ENCODE measurements at places on chromosomes 7 and 10.
A peak's percentile ranks its signal among the peaks of the same experiment; 100 is the strongest.

- no peak for DNase-seq
These were observed 163.8 kb downstream of the ELMO1 start for GRCh38 chr7:37284805-37285231.

GRCh38 chr7:2037808-2038522 lies 194.8 kb downstream of the MAD1L1 start:
- no peak for DNase-seq

DNA sequence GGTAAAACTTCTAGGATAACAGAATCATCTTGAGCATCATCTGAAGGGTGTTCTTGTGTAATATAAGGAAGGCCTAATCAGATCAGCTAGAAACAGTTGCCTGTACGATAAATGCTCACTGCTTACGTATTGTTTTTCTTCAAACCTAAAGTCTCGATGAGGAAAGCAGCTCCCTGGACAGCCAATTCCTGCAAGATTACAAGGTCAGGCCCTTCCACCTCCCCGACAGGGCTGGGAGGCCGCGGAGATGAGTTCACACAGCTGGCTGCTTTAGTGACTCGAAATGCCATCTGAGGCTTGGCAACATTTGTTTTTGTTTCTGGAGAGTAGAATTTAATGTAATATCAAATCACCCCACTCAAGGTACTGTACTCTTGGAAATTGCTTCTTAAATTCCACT lies 95.1 kb upstream of the PFKP start:
- no peak for DNase-seq

GRCh38 chr10:6562221-6562620 lies 17.9 kb downstream of the PRKCQ start:
- DNase-seq, result no peak

DNA sequence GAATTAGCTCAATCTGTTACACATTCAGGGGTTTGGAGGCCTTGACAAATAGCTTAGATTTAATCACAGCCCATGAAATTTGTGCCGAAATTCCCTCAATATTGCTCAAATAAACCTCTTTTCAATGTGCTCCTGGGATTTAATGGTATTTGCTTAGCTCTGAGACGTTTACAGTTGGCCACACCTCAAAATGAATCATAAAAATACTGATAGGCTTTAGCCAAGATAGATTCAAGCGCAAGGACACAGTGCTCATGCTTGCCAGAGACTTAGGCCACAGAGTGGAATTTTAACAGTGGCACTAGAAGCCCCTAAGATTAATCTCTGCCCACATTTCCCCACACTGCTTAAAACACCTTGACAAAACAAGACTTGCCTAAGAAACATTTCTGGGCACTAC lies 2.3 kb upstream of the SEMA3C start:
- no peak for DNase-seq

DNA sequence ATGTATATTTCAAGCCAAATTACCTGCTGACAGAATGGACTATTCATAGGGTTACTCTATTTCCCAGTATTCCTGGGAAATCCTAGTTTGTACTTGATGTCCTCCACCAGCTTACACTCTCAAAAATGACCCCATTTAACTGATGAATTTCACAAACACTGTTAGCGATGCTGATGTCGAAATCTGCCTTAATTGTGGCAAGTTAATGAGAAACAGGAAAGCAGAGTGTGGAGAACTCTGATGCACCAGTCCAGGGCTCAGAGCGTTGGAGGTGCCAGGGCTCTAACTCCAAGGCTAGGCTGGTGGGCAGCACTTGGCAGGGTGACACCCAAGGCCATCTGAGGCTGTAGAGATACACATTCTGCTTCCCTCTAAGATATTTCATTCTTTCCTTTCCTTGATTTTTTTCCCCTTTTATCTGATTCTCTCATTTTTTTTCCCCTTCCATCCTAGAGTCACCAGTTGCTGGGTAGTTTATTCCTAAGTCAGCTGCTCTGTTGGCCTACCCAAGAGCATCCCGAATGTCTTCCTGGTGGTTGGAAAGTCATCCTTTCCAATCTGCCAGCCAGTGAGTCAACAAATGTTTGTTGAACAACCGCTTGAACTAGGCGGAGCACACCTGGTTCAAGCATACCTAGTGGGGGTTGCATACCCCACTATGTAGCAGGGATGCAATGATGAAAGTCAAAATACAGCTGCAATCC lies 525.0 kb upstream of the NRP1 start:
- DNase-seq, result no peak

- DNase-seq, result no peak
These were observed 46.3 kb downstream of the PHYHIPL start for GRCh38 chr10:59222788-59223187.

DNA sequence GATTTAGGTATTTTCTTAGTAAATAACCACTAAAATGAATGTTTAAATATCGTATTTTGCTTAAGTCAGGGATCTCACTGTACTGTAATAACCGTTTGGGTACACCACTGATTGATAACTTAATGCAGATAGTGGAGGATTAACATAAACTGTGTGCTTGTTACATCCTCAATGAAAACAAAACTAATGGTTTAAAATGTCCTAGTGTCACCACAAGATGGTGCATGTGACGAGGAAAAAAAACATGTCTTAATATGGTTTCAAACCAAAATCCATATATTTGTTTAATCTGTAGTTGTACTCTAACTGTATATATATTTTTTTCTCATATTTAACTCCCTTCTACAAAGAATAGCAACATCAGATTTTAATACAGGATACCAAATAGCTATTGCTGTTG lies 19.2 kb downstream of the ARMC10 start:
- no peak for DNase-seq

DNA sequence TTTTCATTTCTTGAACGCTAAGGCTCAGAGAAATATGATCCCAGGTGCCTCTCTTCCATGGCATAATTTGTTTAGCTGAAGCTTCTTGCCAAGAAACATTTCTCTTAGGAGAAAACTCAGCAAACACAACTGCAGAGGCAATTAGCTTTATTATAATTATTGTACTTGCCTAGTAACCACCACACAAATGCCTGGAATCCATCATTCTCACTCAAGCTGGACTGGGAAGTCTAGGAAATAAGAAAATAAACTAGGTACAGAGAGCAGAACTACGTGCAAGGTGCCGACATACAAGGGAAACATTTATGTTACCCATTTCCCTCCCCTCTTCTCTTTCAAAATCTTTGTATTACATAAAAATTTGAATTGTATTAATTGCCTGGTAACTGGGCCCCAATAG lies 15.1 kb downstream of the SLC35B4 start:
- no peak for DNase-seq

- DNase-seq, result no peak
These were observed 9.4 kb upstream of the HILPDA start for GRCh38 chr7:128446306-128446705.

GRCh38 chr10:3701491-3701890 lies 83.5 kb downstream of the KLF6 start:
- DNase-seq, result no peak

- DNase-seq, result no peak
These were observed 82.5 kb upstream of the CREB5 start for GRCh38 chr7:28329661-28330363.

- DNase-seq, result no peak
These were observed 113.5 kb upstream of the NEBL start for GRCh38 chr10:21010615-21011014.

GRCh38 chr10:12681252-12681651 lies 320.3 kb downstream of the CCDC3 start:
- DNase-seq, result no peak

- no peak for DNase-seq
These were observed 110.5 kb upstream of the KCTD7 start for GRCh38 chr7:66518151-66518691.

- DNase-seq, result no peak
These were observed 63.8 kb downstream of the ALOX5 start for GRCh38 chr10:45437587-45438465.

GRCh38 chr10:111379534-111380187 lies 302.8 kb downstream of the ADRA2A start:
- DNase-seq, result no peak

DNA sequence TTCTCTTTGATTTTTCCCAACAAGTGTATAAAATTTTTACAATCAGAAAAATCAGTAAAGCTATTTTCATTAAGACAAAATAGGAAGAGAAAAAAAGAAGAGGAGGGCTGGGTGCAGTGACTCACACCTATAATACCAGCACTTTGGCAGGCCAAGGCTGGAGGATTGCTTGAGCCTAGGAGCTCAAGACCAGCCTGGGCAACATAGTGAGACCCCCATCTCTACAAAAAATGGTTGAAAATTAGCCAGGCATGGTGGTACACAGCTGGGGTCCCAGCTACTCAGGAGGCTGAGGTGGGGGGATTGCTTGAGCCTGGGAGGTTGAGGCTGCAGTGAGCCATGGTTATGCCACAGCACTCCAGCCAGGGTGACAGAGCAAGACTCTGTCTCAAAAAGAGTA lies 172.3 kb downstream of the AKR1D1 start:
- no peak for DNase-seq

- DNase-seq, result no peak
These were observed 113.7 kb upstream of the ADARB2 start for GRCh38 chr10:1850971-1851527.

GRCh38 chr10:95254629-95255028 lies 36.2 kb downstream of the PDLIM1 start:
- no peak for DNase-seq

- DNase-seq, result no peak
These were observed 292.0 kb downstream of the LRMDA start for GRCh38 chr10:75723319-75723980.

DNA sequence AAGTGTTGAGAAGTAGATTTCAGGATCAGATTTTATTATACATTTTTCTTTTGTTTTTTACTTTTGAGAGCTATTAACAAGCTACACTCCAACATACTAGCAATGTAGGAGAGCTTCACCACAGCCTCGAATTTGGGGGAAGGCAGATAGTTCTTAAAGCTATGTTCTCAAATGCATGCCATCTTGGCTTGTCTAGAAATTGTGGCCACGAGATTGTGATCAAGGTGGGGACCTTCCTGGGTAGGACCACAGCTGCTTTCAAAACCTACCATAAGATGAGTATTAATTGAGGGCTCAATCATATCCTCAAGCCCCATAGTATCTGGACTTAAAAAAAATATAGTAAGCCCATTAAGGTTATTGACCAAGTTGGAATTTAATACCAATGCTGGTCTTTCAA lies 27.9 kb upstream of the JAZF1 start:
- no peak for DNase-seq

- DNase-seq, result no peak
These were observed 175.3 kb downstream of the JAZF1 start for GRCh38 chr7:28005075-28005846.

DNA sequence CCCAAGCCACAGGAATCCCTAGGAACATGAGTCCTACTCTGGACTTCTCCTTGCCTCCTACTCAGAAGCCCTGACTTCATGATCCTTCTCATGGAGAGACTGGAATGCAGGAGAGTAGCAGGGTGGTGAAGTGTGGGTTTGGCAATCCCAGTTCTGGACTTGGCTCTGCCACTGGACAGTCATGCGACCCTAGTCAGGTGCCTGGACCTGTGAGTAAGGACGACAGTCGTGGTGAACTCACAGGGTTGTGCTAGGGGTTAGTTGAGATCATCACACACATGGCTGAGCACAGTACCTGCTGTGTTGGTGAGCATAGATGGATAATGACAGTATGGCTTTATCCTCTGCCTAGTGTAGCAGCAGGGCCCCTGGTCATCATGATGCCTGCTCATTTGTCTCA lies 117.9 kb downstream of the LRRC18 start:
- no peak for DNase-seq

GRCh38 chr10:49761789-49762565 lies at the start of gene OGDHL:
OGDHL (minus strand) TSS chr10:49762323; CDS start chr10:49758592, 3,731 bp downstream.
- DNase-seq, result no peak

- DNase-seq, result no peak
These were observed 24.6 kb upstream of the CSTF2T start for GRCh38 chr10:51724038-51724437.

DNA sequence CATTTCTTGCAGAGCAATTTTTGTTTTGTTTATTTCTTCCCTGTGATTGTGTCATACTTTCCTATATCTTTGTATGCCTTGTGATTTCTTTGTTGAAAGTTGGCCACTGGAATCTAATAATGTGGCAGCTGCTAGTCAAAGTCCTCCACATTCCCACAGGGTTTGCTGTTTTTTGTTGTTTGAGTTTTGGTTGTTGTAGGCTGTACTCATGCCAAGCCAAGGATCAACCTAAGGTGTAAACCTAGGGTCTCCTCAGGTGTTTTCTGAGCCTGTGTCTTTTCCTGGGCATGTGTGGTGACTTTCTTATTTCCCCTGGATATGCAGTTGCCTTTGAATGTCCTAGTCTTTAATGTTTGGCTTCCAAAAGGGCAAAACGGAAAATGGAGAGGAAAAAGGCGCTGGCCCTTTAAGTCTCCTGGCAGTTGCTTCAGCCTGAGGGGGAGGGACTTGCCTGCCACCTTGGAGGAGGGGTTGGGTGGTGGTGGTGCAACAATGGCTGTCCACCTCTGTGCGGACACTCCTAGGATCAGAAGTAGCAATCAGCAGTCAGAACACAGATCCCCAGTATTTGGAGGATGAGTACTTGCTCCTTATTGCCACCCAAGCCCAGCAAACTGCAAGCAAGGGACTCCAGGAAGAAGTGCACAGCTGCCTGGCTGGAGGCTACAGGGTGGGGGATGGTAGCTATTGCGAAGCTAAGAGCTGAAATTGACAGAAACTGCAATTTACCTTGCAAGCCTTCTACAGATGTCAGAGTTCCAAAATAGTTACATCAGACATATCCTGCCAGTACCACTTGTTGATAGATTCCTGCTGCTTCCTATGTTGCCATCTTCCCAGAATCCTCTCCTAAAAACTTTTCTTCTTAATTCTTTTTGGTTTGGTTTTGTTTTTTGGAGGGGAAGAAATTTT lies 5.6 kb upstream of the ZNF518A start:
- peak; percentile 59 for DNase-seq

- DNase-seq, result no peak
These were observed 427.6 kb downstream of the PHTF2 start for GRCh38 chr7:78226059-78226719.

GRCh38 chr10:49362596-49363260 lies 33.2 kb downstream of the DRGX start:
- DNase-seq, result no peak

- DNase-seq, result no peak
These were observed 43.5 kb downstream of the YKT6 start for GRCh38 chr7:44244282-44244681.

DNA sequence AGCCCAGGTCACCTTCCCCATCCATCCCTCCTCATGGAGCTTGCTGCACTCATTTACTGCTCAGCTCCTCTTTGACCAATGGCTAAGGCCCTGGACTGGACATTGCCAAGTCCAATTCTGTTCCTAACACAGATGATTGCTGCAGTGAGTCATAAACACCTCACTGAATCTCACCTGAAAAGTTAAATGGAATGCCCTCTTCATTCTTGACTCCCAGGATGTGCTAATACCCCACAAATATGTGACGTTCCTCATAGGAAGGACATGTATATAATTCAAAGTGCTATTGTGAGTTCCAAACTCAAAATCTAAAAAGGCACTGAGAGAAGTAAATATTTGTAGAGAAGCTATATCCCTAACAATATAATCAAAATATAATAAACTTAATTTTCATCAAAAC lies 73.5 kb upstream of the DLX6 start:
- DNase-seq, result no peak

GRCh38 chr7:196283-196682 lies 3.9 kb downstream of the FAM20C start:
- no peak for DNase-seq

- DNase-seq, result no peak
These were observed 11.0 kb upstream of the ZNF107 start for GRCh38 chr7:64654796-64655548.

- no peak for DNase-seq
These were observed 69.7 kb upstream of the ZNF804B start for GRCh38 chr7:88689821-88690220.
